Stimulated activated CD8-positive, alpha-beta memory T cell treated with anti-CD3 and anti-CD28 coated beads, Interleukin-15, amount 100 ng/mL, for 24 hours (primary cell): ENCODE measurements at places on chromosomes 5 and 9.

DNA sequence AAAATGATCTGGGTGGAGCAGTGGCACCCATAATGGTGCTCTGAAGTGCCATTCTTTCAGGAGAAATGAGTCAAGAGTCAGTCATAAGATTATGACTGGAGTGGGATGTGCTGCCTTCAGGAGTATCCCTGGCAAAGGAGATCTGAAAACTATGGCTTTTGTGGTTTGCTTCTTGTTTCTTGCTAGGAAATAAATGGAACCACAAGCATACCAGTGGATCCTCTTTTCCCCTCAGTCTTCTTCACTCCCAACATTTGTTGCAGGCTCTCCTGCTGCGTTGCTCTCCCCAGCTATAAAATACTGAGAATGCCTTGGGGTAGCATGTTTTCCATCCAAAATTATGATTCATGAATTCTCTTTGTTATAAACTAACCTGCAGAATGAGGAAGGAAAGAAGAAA lies 199.1 kb downstream of the NNT start:
- DNase-seq, result no peak

DNA sequence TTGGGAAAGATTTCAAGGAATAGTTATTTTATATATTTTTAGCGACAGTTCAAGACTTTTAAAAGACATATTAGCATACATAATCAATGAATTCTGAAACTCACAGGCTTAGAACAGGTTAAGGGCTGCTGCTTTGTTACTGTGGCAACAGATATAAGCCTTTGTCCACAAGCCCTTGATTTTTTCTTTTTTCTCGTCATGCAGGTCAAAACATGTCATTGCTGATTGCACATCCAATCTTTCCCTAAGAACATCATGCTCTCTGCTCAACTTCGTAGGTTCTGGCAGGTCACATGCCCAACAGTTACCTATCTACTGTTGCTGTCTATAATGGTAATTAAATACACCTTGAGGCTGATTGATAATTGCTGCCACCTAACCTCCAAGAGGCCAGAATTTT lies 172.5 kb upstream of the PTPRD start:
- DNase-seq, result no peak

DNA sequence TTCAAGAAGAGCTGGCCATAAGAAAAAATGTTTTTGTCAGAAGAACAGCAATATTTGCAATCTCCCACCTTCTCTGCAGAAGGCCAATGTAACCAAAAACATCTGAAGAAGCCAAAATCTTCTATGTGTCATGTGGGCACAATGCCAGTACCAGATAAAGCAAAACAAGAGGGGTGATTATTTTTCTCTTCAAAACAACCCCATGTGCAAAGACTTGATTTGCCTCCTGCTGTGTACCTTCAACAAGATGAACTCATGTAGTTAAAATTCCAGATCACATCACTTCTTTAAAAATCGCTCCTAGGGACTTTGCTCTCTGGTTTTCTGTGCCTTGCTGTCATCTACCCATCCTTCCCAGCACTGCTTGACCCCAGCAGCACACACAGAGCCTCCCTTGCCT lies 134.0 kb upstream of the MAP3K1 start:
- no peak for DNase-seq

DNA sequence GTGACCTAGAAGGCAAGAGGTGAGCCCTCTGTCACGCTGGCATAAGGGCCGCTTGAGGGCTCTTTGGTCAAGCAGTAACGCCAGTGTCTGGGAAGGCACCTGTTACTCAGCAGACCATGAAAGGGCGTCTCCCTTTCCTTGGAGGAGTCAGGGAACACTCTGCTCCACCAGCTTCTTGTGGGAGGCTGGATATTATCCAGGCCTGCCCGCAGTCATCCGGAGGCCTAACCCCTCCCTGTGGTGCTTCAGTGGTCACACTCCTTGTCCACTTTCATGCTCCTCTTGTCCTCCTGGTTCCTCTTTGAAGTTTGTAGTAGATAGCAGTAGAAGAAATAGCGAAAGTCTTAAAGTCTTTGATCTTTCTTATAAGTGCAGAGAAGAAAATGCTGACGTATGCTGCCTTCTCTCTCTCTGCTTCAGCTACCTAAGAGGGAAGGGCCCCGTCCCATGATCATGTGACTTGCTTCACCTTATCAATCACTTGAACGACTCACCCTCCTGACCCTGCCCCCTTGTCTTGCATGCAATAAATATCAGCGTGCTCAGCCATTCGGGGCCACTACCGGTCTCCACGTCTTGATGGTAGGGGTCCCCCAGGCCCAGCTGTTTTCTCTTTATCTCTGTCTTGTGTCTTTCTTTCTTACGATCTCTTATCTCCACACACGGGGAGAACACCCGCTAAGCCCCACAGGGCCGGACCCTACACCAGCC lies 16.7 kb upstream of the SCGB3A1 start:
- no peak for DNase-seq

DNA sequence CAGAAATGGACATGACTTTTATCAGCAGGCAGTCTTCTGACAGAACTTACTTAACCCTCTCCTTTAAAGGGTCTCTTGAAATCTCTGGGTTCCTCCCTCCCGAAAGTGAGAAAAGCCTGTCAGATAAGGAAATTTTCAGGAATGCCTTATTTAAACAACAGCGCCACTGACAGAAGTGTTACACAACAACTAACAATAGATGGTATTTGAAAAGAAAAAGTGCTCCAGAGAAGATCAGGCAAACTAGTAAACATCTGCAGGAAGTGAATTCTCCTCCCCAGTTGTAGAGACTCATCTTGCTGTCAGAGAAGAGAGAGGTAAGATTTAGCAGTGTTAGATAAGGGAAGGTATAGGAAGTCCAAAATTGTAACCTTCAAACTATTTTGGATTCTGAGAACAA lies 107.2 kb upstream of the NFIL3 start:
- DNase-seq, result no peak

DNA sequence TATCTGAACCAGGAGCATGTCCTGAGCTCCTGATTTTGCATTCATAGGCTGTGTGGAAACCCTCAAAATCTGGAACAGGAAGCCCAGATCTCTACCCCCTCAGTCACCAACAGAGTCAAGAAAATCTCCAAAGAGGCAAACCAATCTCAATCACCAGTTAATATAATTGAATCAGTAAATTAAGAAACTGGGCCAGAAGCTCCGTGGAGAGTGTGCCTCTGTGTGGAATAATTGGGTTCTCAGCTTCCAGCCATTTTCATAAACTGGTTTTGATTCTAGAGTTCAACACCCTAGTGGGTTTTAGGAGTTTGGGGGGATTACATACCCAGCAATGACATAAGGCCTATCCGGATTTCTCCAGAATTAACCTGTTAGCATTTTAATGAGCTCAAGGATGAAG lies 362.9 kb downstream of the IRX2 start:
- no peak for DNase-seq

- no peak for DNase-seq
These were observed 1.7 kb downstream of the GFM2 start for GRCh38 chr5:74765201-74765600.
